Activated naive CD4-positive, alpha-beta T cell treated with Interleukin-2 at 50 U/mL for 16 hours (primary cell): ENCODE measurements at places on chromosomes 2 and 18.

GRCh38 chr18:42086288-42086687, 131.3 kb downstream of the PIK3C3 start:
- DNase-seq: no peak

DNA sequence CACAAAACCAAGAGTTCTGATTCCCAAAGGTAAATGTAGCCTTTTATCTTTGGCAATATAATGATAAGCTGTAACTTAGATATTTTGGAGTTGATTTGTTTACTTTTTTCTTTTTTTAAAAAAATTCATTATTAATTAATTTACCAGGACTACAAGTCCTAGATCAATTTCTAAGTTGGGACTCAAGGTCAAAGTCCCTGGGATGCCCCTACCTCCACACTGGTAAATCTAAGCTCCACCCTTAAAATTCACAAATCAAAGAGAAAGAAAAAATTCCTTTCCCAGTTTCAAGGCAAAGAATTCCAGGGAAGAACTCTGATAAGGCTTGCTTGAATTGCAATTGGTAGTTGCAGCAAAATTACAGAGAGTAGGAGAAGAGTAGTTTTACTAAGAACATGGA, 71.3 kb downstream of the MDH1 start:
- DNase-seq: no peak

GRCh38 chr2:85353876-85354285, 447 bp downstream of the RETSAT start:
- DNase-seq: peak; percentile 13

- DNase-seq: no peak
Measured at GRCh38 chr2:88131201-88131998, 3.5 kb upstream of the FABP1 start.

GRCh38 chr2:106105151-106105922, 88.8 kb downstream of the UXS1 start:
- DNase-seq: no peak

DNA sequence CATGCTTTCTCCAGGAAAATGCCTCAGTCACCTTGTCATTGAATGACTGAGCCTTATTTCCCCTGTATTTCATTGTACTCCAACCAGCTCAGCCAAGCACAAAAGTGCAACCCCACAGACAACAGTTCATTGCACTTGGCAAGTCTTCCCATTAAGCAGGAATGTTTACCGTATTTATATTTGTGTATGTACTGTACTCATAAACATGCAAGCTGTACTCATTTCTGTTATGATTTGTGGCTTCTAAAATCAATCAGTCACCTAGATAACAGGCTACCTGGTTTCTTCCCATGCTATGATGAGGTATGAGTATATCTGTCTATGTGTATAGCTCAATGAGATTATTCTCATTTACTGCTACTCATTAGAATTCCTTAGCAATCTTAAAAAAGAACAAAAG, 505.5 kb upstream of the FAM98A start:
- DNase-seq: no peak

GRCh38 chr2:8636721-8637636, 44.9 kb upstream of the ID2 start:
- no peak for DNase-seq

GRCh38 chr2:37683921-37684780, 12.7 kb upstream of the CDC42EP3 start:
- no peak for DNase-seq

DNA sequence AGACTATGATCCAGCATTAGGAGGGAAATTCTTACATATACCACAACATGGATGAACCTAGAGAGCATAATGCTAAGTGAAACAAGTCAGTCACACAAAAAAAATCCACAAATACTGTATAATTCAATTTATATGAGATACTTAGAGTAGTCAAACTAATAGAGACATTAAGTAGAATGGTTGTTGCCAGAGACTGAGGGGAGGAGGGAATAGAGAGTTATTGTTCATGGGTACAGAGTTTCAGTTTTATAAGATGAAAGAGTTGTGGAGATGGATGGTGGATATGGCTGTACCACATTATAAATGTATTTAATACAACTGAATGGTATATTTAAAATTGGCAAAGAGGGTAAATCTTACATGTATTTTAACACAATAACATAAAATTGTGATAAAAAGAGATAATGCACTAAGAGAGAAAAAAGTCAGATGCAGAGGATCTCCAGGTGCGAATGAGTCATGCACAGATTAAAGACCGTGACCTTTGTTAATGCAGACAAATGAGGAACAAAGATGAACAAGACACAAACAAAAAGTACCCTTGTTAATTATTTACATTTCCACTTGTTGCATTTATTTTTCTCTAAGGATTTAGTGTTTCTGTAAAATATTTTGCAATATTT, 541.7 kb upstream of the MEX3C start:
- DNase-seq: no peak

DNA sequence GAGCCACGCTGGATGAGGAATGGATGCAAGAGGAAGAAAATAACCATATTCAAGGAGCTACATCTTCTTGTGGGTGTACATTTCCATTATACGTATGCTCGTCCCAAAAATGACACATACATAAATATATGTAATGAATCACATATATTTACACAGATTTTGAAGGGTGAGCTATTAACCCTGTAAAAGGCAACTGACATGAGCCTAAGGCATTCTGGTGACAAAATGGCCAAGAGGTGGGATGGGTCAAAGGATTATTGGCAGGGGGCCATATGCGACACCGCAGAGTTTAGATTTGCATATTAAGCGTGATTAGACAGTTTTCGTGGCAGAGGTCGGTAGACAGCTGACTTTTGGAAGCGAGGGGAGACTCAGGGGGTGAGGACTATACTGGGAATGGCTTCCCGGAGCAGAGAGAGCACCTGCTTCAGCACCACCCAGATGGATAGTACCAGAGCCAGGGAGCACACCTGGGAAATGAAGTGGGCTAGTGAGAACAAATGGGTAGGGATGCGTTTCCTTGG, 431 bp upstream of the CNRIP1 start:
- no peak for DNase-seq

DNA sequence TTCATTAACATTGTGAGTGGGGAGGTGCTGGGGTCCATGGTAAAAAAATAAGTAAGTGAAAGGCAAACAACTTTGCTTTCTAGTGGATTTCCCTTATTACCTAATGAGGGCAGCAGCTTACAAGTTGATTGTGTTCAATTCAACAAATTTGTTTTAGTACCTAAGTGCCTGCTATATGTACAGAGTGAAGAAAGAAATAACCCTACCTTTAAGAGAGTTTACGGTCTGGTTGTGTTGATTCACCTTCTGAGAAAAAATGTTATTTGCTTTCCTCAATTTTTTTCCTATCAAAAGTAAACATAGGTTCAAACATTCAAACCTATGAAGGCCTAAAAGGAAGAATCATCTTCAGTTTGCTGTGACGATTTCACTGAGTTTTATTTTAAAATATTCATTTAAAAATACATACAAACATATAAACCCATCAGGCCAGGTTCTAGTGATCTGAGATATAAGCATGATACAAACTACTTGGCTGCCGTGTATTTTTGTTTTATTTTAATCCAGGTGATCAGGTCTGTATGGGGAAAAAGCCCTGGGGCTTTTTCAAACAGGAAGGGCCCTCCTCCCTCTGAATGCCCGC, 1.5 kb upstream of the SPTBN1 start:
- DNase-seq: no peak

DNA sequence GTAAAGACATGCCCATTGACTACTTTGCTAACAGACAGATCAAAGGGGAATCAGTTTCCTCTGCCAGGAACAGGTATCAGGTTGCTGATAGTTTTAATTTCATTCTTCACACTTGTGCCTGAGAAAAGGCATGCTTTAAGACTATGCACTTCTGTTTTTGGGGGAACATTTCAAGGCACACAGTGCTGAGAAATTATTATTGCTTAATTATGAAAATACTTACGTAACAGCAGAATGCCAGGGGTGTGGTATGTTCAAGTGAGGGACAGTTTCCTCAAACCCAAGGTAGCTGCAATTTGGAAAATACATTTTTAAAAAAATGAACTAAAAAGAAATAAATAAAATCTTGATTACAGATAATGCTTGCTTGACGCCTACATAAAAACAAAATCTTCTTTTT, 1746.1 kb upstream of the PIK3C3 start:
- DNase-seq: no peak

- DNase-seq: no peak
Measured at GRCh38 chr2:40540026-40540425, 88.1 kb upstream of the SLC8A1 start.
